ENCODE measurements at places on chromosomes 2 and 18.
A peak's percentile ranks its signal among the peaks of the same experiment; 100 is the strongest.

DNA sequence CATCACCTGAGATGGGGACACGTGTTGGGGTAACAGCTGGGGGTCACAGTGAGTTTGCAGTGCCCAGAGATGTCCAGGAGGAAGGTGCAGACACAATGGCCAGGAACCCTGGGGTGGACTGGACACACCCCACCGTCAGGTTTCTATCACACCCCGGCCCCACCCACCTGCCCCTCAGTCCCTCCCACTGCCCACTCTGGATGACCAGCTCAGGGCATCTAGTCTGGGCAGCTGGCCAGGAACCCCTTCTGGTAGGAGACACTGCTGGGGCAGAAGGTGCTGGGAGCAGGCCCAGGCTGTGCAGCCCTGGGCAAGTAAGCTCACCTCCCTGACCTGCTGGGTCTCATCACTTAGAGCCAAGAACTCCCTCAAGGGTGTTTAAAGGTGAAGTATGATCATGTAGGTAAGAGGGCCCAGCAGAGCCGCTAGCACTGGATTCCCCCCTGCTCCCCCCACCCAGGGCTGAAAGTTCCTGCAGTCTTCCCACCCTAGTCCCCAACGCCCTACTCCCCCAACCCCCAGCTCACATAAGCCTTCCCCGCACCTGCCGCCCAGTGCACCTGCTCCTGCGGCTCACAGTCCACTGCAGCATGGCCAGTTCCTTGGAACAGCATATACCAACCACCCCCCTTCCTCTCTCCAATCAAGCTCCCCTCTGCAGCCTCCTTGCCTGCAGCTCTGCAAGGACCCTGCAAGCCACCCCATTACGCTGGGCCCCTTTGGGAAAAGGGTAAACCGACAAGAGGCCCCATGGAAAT is 17.3 kb downstream of the BIN1 start:
- no peak for DNase-seq

- no peak for DNase-seq
Observed at GRCh38 chr2:233226511-233227031, 24.9 kb upstream of the ATG16L1 start.

DNA sequence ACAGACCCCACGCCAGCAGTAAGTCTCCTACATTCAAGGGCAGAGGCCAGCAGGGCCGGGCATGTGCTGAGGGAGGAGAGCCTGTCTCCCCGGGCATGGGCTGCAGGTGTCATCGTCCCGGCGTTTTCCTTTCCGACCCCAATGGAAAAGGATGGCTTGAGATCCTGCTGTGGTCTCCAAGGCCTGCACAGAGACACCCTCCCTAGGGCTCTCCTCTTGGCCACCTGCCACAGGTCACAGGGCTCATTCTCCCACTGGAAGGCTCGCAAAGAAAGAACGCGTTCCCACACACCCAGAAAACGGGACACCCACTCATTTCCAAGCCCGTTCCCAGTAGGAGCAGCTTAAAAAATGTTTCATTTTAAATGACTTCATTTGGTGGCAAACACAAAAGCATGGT is 41.0 kb downstream of the DIPK1C start:
- no peak for DNase-seq

GRCh38 chr2:11743846-11744553 is 2.4 kb upstream of the LPIN1 start:
- DNase-seq: peak; percentile 98

DNA sequence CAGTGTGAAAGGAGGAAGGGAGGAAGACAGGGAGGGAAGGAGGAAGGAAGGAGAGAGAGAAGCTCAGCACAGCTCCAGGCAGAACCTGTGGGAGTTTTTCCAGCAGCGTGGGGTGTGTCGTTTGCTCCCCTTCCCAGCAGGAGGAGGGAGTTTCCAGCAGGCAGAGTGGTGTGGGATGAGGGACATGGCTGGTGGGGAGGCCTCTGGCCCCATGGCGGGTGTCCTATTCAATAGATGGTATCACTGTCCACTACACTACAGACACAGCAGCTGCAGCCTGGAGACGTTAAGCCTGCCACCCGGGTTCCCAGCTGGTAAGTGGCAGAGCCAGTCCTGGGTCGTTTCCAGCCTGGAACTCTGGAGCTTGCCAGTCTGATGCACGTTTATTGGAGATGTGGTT is 44.7 kb downstream of the GLI2 start:
- no peak for DNase-seq

- DNase-seq: peak; percentile 29
Observed at GRCh38 chr2:176753752-176754474, 458.7 kb upstream of the HNRNPA3 start.

DNA sequence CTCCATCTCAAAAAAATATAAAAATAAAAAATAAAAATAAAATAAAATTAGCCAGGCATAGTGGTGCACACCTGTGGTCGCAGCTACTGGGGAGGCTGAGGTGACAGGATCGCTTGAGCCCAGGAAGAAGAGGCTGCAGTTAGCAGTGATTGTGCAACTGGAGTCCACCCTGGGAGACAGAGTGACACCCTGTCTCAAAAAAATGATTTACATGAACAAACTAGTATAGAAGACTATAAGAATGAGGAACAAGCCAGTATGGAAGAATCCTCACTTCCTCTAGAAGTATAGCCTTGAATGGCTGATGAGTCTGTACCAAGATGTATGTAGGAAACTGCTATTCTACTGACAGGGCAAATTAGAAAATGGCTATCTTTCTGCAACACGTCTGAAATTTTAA is 10.9 kb downstream of the YES1 start:
- DNase-seq: no peak

- DNase-seq: no peak
Observed at GRCh38 chr2:210429403-210430137, 47.0 kb downstream of the LANCL1 start.

GRCh38 chr2:26613241-26614215 is 27.6 kb downstream of the CIB4 start:
- no peak for DNase-seq

GRCh38 chr2:187826023-187826422 is 271.8 kb upstream of the TFPI start:
- DNase-seq: no peak

DNA sequence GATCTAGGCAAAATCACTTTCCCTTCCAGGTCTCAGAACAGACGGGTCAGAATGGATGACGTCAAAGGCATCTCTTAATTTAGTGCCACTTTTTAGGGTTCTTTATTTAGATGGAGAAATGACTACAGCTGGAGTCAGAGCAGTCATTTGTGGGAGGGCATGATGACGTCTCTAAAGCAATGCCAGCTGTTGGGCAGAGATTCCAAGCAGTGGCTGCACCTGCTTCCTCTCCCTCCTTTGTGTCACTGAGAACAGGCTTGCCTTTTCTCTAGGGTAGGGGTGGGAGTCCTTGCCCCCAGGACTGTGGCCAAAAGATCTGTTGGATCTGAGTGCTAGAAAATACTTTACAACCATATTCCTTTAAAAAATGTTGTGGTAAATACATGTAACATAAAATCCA is 28.7 kb upstream of the SKOR2 start:
- no peak for DNase-seq

DNA sequence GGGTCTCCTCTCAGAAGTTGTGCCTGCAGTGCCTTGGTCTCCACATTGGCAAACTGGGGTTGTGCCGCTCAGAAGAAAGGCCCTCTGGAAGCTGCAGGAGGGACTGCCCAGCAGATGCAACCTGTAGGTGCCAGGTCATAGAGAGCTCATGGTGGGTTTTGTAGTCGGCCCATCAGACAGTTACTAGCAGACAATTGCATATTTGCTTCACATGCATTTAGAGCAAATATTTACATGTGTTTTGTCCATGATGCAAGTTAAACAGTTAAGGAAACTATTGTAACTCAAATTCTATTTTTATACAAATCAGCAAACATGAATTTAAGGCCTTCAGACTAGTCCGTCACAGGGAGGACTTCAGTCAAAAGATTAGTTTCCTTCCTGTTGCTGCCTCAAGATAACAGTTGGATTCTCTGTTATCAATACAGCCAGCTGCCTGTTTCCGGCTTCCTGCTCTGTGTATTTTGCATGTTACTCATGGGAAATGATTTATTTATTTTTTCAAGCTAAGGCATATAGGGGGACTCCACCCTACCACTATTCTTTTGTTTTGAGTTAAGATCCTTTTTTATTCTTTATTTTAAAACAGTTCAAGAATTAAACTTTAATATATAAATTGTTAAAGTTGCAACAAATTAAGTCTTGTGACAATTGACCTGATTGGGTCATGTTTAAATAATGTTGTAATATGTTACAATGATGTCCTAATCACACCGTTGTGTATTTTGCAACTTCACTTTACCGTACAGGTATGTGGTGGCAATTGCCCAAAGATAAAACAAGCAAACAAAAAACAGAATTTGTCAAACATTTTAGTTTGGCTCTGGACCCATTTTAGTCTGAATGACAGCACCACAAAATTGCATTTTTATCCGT is 133.5 kb downstream of the SPTBN1 start:
- no peak for DNase-seq

DNA sequence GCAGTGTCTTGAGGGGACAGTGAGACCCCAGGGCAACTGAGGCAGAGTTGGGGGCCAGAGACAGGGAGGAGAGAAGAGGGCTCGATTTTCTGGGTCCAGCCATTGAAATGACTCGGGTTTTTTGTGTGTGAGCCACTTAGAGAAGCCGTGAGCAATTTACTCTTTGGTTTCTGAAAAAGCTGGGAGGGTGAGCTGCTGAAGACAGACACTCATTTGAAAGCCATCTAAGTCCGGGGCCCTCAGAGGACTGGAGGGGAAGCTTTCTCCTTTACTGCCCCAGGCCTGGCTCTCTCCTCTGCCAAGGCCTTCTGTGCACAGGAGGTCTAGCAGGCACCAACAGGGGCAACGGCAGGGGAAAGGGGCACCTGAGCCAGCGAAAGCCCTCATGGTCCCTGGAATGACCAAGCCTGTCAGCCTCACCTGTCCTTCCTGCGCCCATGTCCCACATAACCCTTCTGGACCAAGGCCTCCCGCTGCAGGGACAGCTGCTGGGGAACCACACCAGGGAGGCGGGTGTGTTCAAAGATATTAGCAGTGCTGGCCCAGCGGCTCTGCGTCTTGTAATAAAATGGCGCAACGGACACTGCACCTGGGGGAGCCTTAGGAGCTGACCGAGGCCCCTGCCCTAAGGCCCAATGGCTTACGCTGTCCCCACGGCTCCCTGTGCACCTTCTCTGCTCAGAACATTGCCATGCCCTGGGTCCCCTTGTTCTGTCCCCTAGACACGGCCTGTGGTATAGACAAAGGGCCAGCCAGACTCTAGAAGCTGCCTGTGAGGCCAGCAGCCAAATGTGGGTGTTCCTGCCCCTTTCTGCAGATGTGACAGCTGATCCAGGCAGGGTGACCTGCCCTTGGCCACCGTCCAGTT is 45.8 kb downstream of the HS6ST1 start:
- DNase-seq: no peak

DNA sequence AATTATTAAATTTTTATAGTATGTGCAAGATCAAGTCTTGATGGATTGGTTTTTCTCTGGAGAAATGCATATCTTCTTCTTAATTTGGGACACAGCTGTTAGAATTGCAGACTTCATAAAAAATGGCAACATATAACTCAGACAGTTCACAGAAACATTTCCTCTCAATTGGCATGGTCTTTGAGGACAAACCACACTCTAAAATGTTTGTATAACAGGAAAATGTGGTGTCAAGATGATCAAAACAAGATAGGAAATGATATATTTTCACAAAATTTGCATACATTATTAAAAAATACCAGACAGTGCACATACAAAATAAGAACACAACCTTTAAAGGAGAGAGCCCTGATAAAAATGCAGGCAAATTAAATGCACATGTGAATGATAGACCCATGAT is 63.9 kb downstream of the ICOS start:
- DNase-seq: no peak

GRCh38 chr2:70984228-70984575 is 5.8 kb downstream of the ANKRD53 start:
- DNase-seq: no peak

- DNase-seq: no peak
Observed at GRCh38 chr2:217946051-217946450, 56.7 kb downstream of the TNS1 start.

DNA sequence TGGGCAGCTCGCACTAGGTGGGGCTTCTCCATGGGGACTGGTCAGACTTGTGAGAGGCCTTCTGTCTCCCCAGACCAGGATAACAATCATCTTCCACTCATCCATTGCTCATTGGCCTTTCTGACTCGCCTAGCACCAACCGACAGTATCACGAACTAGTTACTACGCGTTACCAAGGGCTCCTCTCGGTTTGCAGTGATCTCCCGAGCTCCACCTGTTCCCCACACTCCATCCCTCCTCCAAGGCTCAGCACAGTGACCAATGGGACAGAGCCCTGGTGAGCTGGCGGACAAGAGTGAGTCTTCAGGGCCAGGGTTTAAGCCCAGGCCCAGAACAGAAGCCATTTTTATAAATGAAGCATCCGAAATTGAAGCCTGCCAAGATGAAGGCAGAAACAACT is 42.8 kb upstream of the SMAD7 start:
- DNase-seq: no peak

- no peak for DNase-seq
Observed at GRCh38 chr2:232204457-232204931, 174.1 kb upstream of the ALPP start.

DNA sequence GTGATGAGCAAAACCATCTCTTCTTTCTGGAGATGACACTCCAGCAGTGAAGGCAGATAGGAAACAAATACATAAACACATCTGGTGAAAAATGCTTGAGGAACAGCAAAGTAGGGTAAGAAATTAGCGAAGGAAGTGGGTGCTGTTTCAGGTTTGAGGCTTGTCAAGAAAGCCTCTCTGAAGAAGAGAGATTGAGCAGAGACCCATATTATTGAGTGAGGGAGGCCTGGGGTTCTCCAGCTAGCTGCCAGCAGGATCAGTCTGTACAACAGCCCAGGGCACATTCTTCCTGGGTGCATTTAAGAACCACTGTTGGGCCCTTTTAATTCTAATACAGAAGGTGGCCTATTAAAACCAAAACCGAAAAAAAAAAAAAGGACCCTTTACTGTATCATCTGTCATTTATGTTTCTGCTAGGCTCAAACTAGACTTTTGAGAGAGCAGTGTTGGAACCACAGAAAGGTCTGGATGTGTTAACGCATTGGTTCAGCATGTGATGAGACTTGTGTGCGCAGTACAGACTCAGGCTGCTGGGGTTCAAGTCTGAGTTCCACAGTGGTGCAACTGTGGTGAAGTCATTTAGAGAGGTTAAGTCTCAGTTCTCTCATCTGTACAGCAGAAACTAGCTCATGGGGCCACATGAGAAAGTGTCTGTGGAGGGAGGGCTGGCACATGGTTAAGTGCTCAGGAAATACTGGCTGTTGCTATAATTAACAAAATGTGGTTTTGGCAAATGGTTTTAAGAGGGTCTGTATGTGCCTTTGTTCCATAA is 28.9 kb downstream of the MGAT5 start:
- DNase-seq: no peak

DNA sequence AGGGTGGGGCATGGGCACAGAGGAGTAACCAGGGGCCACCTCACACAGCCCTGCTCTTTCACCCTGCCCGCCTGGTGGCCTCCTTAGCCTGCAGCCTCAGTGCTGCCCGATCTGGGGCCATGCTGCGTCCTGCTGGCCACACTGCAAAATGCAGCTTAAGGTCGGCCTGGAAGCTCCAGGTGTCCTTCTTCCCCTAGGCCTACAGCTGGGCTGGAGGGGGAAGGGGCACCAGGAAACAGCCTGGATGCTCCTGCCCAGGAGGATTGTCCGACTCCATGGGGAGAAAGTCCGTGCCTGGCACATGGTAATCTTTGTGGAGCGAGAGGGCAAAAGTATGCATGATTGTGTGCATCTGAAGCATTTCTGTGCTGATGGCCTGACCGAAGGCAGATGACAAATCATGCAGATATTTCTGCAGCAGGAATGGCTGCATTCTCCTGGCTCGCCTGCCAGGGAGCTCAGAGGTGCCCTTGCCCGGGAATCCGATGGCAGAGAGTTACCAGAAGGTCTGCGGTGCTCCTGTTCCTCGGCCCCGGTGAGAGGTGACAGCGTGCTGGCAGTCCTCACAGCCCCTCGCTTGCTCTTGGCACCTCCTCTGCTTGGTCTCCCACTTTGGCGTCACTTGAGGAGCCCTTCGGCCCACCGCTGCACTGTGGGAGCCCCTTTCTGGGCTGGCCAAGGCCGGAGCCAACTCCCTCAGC is 12.8 kb upstream of the ALPP start:
- peak; percentile 63 for DNase-seq
